ENCODE measurements at places on chromosomes 1 and 21.

- no peak for DNase-seq
Measured at GRCh38 chr21:38841472-38841871, 35.7 kb downstream of the ETS2 start.

- no peak for DNase-seq
Measured at GRCh38 chr1:46581681-46582455, 22.2 kb downstream of the MKNK1 start.

DNA sequence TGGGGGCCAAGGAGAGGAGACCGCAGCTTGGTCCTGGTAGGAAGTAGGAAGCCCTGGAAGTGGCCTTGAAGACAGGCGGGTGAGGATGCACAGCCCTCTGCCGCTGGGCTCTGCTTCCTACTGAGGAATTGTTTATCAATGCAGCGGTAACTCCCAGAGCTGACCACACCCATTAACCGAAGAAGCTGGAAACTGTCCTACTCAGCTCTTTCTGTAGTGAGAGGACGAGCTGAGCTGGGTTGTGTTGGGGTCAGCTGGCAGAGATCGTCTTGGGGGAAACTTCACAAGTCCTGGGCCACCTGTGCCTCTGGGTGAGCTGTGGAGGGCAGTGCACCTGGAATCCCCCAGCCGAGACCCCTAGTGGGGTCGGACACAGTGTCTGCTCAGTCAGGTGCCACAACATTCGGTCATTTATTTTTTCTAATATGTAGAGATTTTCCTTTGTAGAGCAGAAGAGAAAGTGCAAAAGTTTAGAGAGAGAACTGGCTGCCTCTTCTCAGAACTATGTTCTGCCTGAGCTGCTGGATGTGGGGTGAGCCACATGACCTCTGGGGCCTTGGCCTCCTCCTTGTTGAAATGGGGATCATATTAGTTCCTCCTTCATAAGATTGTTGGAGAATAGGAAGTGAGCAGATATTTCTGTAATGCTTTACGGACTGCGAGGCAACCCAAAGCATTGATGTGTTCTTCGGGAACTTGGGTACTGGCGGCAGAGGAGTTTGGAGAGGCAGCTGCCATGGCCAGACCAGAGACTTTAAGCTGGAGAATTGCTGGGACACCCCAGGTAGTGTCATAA lies 3.6 kb downstream of the NECAP2 start:
- DNase-seq = no peak

DNA sequence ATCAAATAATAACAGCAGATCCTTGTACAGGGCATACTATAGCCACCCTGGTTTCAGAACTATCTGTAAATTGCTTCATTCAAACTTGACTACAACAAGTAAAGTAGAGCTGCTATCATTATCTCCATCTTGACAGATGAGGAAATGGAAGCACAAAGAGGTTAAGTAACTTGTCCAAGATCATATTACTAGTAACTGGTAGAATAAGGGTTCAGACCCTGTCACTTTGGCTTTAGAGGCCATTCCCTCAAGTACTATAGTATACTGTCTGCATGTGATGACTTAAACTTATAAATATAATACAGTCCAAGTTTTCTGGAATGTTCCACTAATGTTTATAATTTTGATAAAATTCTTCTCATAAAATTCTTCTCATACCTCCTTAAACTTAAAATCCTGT lies 24.8 kb downstream of the PGM1 start:
- peak; percentile 52 for DNase-seq

DNA sequence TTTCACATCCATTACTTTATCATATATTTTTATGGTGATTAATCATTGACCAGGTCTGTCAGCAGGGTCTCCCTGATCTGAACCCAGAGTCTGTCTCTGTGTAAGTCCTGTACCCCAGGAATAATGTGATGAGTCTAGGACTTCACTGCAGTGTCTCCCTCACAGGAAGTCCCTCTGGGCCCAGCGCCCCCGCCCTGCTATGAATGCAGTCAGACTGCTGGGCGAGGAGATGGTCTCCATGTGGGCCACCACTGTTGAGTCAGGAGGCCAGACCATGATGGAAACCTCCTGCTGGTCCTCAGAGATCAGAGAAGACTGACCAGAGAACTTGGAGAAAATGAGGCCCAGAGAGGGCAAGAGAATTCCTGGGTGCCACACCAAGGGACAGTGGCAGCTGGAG lies 9.5 kb downstream of the TMEM222 start:
- no peak for DNase-seq

DNA sequence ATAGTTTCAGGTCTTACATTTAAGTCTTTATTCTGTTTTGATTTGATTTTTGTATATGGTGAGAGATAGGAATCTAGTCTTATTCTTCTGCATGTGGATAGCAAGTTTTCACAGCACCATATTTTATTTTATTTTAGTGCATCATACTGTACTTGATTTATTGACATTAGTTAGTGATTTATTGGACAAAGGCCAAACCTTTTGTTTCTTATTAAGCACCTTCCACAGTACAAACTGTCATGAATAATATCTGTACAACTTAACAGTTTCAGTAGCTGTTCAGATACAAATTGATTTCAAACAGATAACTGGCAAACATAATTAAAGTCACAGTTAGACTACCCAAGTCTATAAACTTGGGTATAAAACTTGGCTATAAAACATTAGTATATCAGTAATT lies 15.8 kb downstream of the CD1D start:
- DNase-seq = no peak

DNA sequence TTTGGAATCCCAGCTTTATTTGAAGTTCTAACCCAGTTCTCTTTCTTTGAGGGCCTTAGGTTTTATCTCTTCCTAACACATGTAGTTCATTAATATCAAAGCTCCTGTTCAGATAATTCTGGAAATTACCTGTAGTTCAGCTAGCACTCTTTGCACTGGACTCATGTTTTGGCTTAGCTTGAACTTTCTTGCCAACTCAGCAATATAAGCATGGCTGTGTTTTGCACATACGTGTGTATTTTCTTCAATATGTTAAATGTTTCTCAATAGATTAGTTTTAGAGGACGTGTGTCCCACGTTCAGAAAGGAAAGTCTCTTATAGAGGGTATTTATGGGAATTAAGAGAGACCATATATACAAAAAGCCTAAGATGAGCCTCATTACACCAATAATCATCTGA lies 271.8 kb upstream of the USP25 start:
- DNase-seq = no peak

GRCh38 chr1:181112071-181112929 lies 23.8 kb downstream of the IER5 start:
- DNase-seq = peak; percentile 99

DNA sequence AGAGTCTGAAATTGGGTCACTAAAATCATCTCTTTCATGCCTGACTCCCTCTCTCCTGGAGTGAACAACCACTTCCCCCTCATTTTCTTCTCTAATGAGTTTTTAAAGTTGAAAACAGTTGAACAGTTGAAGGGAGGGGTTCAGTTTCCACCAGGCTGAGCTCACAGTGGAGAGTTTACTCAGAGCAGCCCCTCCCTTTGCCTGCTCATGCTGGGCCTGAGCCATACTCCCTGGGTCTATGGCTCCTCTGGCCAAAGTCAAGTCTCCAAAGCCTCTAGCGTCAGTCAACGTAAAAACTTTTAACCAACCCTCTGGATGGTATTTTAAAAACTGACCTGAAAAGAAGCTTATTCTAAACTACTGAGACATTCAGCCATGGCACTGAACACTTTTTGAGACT lies 100.8 kb upstream of the RNPC3 start:
- DNase-seq = no peak

DNA sequence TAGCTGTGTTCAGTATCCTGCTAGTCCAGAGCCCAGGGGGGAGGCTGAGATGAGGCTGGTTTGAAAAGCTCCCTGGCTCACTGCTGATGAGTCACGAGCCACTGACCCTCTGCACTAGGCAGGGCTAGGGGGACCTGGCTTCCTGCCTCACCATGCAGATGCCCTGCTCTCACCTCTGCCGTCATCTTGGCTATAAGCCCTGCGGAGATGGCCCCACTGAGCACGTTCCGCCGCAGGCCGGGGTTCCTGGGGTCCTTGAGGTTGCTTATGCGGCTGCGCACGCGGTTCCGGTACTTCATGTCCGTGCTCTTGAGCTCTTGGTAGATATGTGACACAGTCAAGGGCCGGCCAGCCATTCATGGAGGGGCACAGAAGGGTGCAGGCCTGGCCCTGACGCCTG lies 24.1 kb upstream of the ZNF436 start:
- DNase-seq = no peak

DNA sequence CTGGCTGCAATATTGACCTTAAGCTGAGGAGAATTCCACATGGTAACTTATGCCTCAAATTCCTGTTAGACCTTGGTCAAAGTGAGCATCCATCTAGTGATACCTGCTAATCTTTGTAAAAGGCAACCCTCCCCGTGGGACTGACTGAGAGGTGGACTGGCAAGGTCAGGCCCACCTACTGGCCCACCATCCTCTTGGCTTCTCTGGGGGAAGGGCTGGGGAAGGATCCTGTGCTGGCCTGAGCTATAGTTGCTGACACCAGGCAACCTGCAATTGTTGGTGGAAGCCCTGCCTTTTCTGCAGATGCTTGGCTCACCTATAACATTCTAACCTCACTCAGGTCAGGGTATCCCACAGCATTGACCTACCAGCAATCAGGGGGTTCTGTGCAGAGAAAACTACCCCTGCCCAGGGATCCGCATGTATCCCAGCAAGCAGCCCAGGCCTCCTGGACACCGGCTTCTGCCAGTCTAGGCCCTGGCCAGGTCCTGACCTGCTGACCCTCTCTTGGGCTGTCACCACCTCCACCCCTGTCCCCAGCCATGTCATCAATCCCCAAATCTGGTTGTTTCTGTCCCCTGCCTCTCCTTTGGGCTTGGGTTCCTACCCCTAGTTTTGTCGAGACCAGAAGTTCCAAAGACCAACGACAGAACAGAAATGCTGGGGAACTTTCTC lies 108.1 kb upstream of the EDN2 start:
- no peak for DNase-seq

DNA sequence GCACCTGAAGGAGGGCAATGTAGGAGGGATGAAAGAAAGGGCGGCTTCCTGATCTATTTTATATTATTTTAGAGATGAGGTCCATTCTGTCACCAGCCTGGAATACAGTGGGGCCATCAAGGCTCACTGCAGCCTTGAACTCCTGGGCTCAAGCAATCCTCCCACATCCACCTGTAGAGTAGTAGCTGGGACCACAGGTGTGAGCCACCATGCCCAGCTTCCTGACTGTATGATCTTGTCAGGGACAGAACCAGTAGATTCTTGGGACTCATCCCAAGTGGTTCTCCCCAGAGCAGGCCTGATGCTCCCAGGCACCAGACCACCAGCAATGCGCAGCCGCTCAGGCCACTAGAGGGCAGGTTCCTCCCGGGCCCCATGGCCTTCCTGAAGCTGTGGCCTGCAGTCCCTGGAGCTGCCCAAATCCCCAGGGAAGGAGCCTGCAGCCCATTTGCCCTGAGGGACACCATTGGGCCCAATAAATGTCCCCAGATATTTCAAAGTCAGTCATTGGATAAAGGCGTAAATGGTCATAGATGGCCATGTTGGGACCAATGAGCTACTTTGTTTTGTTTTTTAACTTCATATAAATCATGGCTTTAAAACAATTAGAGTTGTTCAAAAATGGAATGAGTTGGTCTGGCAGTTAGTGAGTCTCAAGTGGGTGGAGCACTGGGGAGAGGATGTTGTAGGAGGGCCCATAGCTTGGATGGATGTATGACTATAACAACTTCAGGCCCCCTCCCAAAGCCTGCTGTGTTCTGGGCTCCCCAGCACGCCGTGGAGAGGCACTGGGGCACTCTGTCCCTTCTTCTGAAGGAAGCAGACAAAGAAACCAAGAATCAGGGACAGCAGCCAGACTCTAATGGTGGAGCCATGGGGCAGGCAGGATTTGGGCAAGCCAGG lies 44.7 kb upstream of the GOLT1A start:
- DNase-seq = peak; percentile 54

DNA sequence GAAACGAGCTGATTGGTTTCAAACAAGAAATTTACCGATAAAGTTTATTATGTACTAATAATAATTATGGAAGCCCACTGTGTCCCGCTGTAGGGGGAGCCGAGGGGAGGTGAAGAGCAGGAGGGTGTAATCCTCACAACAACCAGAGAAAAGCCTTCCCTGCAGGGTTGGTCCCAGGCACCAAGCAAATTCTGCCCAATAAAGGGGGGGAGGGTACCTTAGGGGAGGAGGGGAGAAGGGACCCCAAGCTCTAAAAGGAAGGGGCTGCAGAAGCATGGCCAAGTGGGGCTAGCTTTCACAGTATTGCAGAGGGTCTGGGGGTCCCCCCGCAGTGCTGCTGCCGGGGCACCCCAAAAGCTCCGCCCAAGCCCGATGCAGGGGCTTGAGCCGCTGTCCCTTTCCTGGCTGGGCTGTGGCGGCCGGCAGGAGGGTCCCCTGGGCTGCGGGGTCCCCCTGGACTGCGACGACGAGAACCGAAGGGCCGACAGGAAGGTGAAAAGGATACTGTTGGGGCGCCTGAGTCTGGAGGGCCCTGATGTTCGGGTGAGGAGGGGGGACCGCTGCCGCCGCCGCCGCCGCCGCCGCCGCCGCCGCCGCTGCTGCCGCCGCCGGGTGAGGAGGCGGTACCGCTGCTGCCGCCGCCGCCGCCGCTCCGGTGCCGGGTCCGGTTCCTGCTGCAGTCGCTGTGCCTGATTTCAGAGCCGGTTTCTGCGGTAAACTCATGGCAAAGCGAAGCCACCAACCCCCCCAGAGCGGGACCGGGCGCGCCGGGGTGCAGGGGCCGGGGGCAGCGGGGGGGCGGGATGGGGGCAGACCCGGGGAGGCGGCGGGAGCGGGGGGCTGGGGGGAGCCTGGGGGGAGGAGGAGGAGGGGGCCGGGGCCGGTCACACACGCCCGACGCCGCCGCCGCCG lies 771 bp downstream of the EIF4G3 start:
- no peak for DNase-seq

DNA sequence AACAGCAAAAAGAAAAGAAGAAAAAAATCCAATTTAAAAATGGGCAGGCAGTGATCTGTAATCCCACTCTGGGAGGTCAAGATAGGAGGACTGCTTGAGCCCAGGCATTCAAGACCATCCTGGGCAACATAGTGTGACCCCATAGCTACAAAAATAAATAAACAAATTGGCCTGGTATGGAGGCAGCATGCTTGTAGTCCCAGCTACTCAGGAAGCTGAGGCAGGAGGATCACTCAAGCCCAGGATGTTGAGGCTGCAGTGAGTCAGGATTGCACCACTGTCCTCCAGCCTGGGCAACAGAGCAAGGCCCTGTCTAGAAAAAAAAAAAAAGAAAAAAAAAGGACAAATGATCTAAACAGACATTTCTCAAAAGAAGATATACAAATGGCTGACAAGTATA lies 99.6 kb downstream of the EIF4G3 start:
- DNase-seq = peak; percentile 65
